ENCODE measurements at places on chromosomes 13 and 19. TPM values are rescaled to one million over a fixed set of nuclear protein-coding genes. Genes with fewer than 3 reads are reported as not detected.

ZFR2 gene
- not detected for total RNA-seq

BEST2 gene
- total RNA-seq, result not detected

TNNT1 gene
- total RNA-seq, result 1.6 TPM

PEG3 gene
- 0.85 TPM for total RNA-seq

FFAR1 gene
- not detected for total RNA-seq

ADAMTS10 gene
- total RNA-seq, result 6.3 TPM

GPC6 gene
- total RNA-seq, result 41.4 TPM

SMIM44 gene
- total RNA-seq, result not detected

MEDAG gene
- total RNA-seq, result 18.6 TPM

LYPD4 gene
- not detected for total RNA-seq

CBLC gene
- not detected for total RNA-seq

RNF113B gene
- not detected for total RNA-seq

SHISA7 gene
- not detected for total RNA-seq

CPB2 gene
- not detected for total RNA-seq

NCR1 gene
- not detected for total RNA-seq

Data from smooth muscle cell of bladder (primary cell).